Right renal pelvis (tissue), 4 donors: ENCODE measurements at places on chromosomes 1 and 21.

DNA sequence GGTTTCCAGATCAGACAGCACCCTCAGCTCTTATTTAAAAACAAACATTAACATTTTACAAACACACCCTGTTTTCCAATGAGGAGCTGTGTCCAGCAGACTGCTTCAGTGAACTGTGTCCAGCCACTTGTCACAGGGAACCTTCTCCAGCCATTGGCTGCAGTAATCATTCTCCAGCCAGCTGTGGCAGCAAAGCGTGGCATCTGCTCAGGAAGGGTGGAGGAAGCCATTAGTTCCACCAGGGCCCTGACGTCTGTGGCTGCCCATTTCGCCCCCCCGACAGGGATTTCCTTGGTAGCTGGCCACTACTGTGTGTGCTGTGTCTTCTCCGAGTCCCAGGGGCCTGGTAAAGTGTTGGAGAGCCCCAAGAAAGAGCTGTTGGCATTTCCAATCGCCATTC, 62.9 kb upstream of the SELENON start:
- no peak for DNase-seq

- DNase-seq: no peak
Observed at GRCh38 chr1:207923121-207923520, 12.2 kb upstream of the CD34 start.

DNA sequence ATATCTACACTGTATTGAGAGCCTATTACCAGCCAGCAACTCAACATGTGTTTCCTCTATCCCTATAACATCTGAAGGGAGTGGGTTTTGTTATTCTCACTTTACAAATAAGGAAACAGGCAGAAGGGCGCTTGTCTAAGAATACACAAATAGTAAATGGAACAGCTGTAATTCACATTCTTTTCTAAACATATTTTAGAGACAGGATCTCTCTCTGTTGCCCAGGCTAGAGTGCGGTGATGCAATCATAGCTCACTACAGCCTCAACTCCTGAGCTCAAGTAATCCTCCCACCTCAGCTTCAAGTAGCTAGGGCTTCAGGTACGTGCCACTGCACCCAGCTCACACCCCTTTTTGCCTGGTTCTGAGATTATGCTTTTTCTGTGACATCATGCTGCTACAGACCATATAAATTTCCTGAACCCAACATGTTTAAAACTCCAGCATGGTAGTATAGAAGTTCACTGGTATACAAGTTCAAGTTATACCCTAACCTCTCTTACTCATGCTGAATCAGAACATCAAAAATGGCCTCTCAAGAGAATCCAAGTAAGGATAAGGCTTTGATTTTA, 8.6 kb upstream of the TACSTD2 start:
- DNase-seq: no peak

GRCh38 chr1:199858856-199859255, 168.7 kb upstream of the NR5A2 start:
- no peak for DNase-seq

DNA sequence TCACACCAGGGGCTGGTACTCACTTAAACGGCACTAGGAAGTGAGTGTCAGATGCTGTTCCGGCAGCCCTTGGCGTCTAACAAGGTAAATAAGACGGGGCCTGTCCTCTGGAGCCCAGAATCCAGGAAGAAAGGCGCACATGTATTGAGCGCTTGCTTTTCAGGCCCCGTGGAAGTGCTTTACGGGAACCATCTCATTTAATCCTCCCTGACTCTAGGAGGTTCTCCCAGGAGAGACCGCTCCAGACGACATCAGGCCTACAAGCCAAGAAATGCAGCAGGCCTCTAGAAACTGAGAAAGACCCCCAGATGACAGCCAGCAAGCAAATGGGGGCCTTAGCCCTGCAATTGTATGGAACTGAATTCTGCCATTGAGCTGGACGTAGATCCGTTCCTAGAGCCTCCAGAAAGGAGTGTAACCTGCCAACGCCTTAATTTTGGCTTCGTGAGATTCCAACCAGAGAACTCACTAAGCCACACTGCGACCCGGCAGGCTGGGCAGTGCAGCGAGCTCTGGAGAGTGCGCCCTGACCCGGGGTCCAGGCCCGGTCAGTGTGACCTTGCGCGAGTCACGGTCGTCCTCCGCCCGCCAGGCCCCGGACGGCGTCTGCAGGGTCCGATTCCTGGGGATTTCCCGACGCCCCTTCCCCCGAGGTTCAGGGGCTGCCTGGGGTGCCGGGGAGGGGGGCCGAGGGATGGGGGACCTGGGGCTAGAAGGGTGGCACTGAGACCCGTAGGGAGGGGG, 532 bp upstream of the MANEAL start:
- no peak for DNase-seq

GRCh38 chr1:245953876-245954660, 553.0 kb downstream of the SMYD3 start:
- DNase-seq: no peak
